ENCODE measurements at places on chromosomes 6 and 20. TPM values are rescaled to one million over a fixed set of nuclear protein-coding genes. Genes with fewer than 3 reads are reported as not detected.

Gene MUC21
- polyA plus RNA-seq = not detected

Gene ARHGAP40
- polyA plus RNA-seq = not detected

Gene FAM184A
- polyA plus RNA-seq = 13.8 TPM

Gene GHRH
- polyA plus RNA-seq = 0.79 TPM

Gene HNF4A
- 259 TPM for polyA plus RNA-seq

Gene EPPIN
- polyA plus RNA-seq = not detected

Gene MYBL2
- 13.0 TPM for polyA plus RNA-seq

Gene SPATA25
- 17.3 TPM for polyA plus RNA-seq
